ENCODE measurements at places on chromosomes 13 and 19.

DNA sequence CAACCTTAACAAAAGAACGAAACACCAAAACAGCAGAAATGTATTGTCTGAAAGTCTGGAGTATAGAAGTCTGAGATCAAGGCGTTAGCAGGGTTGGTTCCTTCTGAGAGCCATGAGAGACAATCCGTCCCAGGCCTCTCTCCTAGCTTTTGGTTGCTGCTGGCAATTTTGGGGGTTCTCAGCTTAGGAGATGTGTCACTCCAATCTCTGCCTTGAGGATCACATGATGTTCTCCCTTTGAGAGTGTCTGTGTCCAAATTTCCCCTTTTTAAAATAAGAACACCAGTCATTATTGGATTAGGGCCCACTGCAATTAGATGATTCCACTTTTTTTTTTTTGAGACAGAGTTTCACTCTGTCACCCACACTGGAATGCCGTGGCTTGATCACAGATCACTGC lies 10.1 kb downstream of the KCNN1 start:
- no peak for DNase-seq

- DNase-seq = no peak
Observed at GRCh38 chr13:91817250-91817649, 418.8 kb downstream of the GPC5 start.

- no peak for DNase-seq
Observed at GRCh38 chr13:44151474-44151873, 222.2 kb upstream of the SERP2 start.

DNA sequence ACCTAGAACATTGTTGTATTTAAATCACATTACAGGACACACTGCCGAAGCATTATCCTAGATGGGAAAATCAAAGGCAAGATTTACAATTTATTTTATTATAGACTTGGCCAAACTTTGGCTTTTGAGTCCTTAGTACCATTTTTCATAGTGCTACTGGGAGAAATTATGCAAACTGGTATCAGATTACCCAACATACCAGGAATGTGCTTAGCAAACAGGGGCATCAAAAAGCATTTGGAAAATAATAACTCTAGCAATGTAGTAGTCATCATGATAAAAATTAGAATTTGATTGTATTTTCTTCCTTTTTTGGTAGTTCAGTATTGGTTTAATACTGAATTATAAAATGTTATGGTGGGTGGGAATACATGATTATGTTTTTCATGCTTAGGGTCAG lies 34.0 kb downstream of the GPC6 start:
- DNase-seq = no peak

DNA sequence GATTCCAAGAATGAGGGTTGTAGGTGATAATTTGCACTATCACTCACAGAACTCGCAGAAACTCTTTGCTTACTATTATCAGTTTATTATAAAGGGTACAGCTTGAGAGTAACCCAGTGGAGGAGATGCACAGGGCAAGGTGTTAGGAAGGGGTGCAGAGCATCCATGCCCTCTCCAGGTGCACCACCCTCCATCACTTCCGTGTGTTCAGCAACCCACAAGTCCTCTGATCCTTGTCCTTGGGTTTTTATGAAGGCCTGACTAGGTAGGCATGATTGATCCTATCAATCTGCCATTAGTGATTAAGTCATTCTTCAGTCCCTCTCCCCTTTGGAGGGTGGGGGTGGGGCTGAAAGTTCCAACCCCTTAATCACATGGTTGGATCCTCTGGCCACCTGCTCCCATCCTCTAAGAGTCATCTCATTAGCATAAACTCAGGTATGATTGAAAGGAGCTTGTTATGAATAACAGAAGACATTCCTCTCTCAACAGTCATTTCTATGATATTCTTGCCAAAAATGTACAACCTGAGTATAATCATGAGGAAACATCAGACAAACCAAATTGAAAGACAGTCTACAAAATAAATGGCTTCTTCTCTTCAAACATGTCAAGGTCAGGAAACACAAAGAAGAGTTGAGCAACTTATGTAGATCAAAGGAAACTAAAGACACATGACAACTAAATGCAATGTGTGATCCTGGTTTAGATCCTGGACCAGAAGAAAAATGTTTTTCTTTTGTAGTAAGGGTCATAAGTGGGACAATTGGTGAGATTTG lies 225.4 kb downstream of the PCCA start:
- DNase-seq = no peak

GRCh38 chr19:995051-995827 lies 5.0 kb upstream of the GRIN3B start:
- DNase-seq = no peak

DNA sequence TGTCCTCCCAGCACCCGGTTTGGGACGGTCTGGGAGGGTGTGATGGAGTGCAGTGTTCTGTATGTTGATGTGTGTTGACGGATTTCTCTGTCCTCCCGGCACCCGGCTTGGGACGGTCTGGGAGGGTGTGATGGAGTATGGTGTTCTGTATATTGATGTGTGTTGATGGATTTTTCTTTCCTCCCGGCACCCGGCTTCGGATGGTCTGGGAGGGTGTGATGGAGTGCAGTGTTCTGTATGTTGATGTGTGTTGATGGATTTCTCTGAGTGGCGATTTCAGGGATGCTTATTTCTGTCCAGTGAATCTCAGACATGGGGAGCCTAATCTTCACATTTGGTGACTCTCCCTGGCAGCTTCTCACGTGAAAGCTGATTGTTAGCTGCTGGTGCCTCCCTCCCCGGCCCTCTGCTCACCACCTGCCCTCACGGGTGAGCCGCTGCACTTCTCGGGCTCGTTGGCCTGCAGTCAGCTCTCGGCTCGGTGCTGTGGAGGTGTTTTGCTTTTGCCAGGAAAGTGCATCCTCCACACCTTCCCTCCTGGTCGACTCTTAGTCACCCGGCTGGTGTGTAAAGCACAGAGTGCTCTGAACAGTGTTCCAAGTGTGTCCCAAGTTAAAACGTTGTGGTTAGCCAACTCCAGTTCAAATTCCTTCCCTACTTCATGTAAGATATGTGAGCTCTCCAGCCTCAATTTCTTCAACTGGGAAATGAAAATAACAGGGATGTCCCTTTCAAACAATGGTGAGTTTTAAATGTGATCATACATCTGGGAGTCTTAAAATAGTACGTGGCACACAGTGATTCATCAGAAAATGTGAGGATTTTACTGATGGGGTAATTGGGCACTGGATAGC lies 54.6 kb downstream of the ATP11A start:
- no peak for DNase-seq

- no peak for DNase-seq
Observed at GRCh38 chr19:2300533-2300932, 7.4 kb downstream of the LINGO3 start.

- peak; percentile 37 for DNase-seq
Observed at GRCh38 chr19:1363599-1363998, 20.1 kb upstream of the NDUFS7 start.

- no peak for DNase-seq
Observed at GRCh38 chr13:100913143-100913542, 238.5 kb upstream of the TMTC4 start.

DNA sequence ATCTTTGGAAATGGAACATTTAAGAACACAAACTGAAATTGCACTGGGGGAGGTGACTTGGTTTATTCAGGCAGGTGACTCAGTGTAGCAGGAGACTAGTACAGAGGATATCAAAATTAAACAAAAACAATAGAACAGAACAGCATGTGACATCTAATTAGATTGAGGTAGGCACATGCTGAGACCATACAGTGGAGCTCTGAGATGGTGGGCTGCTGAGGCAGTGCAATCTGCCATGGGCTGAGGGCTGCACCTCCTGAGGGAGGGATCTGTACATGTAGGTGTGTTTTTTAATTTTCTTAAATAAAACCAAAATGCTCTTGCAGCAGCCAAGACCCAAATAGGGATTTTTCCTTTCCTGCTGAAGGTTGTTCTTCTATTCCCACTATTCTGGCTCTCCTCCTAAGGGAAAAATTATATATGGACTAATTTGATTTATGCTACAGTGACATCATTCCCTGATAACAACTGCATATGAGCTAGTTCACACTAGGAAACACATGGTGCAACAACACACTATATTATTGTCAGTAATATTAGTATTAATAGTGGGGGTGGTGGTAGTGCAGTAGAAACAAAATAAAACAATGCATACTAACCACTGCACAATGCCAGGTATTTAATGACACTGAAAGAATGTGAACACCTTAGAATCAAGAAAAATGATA lies 48.0 kb downstream of the LNX2 start:
- no peak for DNase-seq

DNA sequence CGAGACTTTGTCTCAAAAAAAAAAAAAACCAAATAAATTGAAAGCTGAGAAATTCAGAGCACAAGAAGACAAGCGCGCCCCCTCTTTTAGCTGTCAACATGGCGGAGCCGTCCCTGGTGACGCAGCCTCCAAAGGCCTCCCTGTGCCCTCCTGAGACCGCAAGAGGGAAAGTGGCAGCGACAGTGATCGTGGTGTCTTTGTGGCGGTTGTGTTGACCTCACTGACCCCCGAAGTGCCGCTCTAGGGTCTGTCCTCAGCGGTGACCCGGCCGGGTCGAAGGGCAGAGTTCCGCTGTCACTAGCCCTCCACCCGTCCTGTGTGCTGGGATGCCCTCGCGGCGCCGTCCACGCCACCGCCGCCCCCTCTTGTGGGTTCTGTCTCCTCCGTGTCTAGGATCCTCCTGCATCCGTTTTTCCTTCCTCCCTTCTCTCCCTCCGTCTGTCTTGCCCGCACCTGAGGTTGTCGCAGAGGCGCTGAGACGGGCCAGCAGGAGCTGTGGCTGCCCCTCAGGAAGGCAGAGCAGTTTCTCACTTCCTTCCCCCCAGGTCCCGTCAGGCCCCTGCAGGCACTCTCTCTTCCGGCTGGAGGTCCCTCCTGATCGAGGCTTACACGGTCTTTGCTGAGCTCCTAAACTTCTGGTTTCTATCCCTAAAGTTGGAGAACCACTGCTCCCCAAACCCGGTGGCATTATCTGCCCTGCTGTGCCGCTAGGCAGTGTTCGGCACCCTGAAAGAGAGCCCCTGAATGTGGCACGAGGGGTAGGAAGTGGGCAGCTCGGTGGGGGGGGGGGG lies 7.2 kb downstream of the UHRF1 start:
- no peak for DNase-seq

- DNase-seq = no peak
Observed at GRCh38 chr19:33434069-33434885, 60.8 kb downstream of the CEBPG start.

- DNase-seq = no peak
Observed at GRCh38 chr13:102561933-102562332, 34.9 kb upstream of the TPP2 start.

GRCh38 chr19:44602081-44602480 lies 11.3 kb upstream of the IGSF23 start:
- DNase-seq = no peak

DNA sequence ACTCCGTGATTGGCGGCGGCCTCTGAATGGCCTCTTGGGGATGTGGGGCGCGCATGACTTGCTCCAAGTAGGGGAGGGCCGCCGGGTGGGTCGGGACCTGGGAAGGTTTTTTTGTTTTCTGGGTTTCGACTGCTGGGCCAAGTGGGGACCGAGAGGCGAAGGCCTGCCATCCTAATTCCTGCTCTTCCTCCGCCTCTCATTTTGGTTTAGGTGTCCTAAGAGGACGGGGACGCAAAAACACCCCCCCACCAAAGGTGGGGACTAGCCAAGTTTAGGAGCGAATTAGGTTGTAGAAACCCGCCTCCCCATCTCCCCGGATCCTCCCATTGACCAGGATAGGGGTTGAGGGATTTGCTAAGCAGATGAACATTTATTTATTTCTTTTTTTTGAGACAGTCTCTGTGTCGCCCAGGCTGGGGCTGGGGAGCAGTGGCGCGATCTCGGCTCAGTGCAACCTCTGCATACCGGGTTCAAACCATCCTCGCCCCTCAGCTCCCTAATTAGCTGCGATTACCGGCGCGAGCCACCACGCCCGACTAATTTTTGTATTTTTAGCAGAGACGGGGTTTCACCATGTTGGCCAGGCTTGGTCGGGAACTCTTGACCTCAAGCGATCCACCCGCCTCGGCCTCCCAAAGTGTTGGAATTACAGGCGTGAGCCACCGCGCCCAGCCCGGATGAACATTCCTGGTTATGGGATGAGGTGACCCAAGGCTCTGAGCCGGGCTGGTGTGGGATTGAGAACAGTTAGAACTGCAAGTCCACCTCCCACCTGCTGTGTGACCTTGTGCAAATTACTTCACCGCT lies 838 bp downstream of the PPP2R1A start:
- DNase-seq = peak; percentile 6

- DNase-seq = no peak
Observed at GRCh38 chr19:7883796-7884570, 4.3 kb upstream of the LRRC8E start.

- no peak for DNase-seq
Observed at GRCh38 chr13:82614086-82614485, 1268.2 kb downstream of the SLITRK1 start.

DNA sequence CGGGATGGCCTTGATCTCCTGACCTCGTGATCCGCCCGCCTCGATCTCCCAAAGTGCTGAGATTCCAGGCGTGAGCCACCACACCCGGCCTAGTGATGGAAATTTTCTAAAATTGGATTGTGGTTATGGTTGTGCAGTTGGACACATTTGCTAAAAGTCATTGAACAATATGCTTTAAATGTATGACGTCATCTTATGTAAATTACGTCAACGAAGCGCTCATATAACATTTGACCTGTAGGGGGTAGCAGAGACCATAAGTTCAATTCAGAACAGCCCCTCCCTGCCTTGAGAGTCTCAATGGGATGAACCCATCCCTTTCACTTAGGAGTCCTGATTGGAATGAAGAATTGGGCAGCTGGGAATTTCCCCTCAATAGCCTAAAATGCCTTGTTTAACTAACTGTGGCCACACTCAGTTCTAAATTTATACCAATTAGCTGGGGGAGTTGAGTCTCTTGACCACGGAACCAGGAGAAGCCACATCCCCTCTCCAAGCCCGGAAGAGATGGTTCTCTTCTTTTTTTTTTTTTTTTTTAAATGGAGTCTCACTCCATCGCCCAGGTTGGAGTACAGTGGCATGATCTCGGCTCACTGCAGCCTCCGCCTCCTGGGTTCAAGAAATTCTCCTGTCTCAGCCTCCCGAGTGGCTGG lies 15.2 kb upstream of the TLE6 start:
- peak; percentile 68 for DNase-seq

DNA sequence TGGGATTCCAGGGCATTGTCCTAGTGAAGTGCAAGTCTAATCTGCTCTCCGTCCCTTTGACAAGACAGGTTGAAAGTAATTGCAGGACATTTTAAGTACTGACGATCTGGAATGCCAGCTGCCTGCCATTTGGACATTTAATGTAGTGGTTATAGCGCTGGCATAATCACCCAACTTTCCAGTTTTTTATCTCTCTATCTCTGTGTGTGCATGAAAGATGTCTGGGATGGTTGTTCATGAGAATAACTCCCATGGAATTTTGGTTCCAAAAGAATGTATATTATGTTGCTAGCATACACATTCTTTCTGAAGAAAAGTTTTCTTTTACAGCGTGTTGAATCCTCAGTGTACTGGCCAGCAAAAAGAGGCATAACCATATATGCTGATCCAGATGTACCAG lies 53.6 kb downstream of the TDRD12 start:
- no peak for DNase-seq

GRCh38 chr13:43991773-43992201 lies 112.1 kb downstream of the LACC1 start:
- no peak for DNase-seq

GRCh38 chr19:43755256-43755801 lies 567 bp upstream of the SMG9 start:
- DNase-seq = peak; percentile 90
